ENCODE measurements at places on chromosomes 1 and 21. TPM values are rescaled to one million over a fixed set of nuclear protein-coding genes. Genes with fewer than 3 reads are reported as not detected.

Gene NIBAN1
- 18.6 TPM for total RNA-seq

Gene CD247
- total RNA-seq = 149 TPM

DNA sequence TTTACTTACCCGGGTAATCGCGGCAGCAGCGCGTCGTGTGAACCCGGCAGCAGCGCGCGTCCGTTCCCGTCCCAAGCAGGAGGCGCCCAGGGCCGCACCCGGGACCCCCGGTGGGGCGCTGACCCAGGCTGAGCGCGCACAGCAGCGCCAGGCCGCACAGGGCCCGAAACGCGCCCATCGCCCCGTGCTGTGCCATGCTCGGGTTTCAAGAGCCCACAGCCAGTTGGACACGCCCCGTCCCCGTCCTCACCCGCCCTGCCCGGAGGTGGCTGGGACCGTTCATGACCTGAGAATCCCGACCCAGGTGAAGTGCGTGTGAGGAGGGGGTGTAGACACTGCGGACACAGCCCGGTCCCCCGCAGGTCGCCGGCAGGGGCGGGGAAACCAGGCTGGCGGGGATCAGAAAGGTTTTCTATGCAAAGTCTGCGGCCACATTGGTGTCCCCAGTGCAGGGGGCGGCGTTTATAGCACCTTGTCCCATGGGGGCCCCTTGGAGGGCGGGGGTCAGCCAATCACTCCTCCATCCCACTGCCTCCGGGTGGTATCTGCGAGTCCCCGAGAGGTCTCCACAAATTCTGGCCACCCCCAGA lies at the start of gene TNFRSF18:
TNFRSF18 (minus strand) TSS at position 217 of the 590 bp plus-strand sequence; CDS start at position 196, 21 bp downstream.
- H3K27ac ChIP-seq = peak within 1 kb of the TSS; percentile 99
- H3K4me1 ChIP-seq = peaks cover 31% of the 10 kb centered on the region
- peaks cover 21% of the 10 kb centered on the region for H3K36me3 ChIP-seq
- H3K27me3 ChIP-seq = no peaks in the 10 kb centered on the region
- peak; percentile 75 for DNase-seq

GRCh38 chr21:41634211-41634694 lies 126.3 kb upstream of the TMPRSS2 start:
- H3K4me1 ChIP-seq = no peaks in the 10 kb centered on the region
- no peak for DNase-seq
- no peak overlapping the region for H3K27ac ChIP-seq
- H3K4me3 ChIP-seq = no peak overlapping the region
- H3K36me3 ChIP-seq = no peaks in the 10 kb centered on the region

- H3K36me3 ChIP-seq = no peaks in the 10 kb centered on the region
- no peak overlapping the region for H3K27ac ChIP-seq
Observed at GRCh38 chr1:222250376-222250775, 297.5 kb downstream of the HHIPL2 start.

DNA sequence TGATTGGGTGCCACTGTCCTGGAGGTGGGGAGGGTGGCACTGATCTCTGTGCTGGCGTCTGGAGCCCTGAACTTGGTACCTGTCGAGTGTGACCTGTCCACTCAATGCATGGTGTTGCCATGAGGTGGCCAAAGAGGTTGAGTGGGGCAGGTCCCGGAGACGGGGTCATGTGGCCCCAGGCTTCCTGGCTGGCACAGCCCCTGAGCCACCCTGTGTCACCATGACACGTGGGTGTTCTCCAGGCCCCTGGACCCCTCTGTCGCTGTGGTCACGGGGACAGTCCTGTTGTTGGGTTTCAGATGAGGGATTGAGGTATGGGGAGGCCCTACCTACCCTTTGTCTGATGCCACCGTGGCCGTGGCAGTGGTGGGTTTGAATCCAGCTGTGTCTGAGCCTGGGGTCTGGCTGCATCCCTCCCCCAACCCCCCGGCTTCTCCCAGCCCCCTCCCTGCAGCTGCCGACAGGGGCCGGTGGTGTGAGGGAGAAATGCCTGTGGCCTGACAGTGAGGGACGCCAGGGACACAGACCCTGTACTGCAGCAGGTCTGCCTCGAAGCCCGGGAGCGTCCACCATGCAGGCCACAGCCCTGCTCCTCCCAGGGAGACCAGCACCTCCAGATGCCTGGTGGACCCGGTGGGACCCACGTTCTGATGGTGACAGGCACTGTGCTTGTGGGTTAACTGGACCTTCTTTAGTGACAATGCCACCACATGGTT lies 12.0 kb downstream of the TRPM2 start:
- H3K27ac ChIP-seq = no peak overlapping the region
- peaks cover 4% of the 10 kb centered on the region for H3K36me3 ChIP-seq
- no peak overlapping the region for H3K4me3 ChIP-seq
- peaks cover 3% of the 10 kb centered on the region for H3K27me3 ChIP-seq
- no peaks in the 10 kb centered on the region for H3K4me1 ChIP-seq

Data from activated CD4-positive, alpha-beta T cell treated with anti-CD3 and anti-CD28 coated beads for 36 hours (primary cell).